Panc1 (cell line): ENCODE measurements at places on chromosomes 1 and 21. TPM values are rescaled to one million over a fixed set of nuclear protein-coding genes. Genes with fewer than 3 reads are reported as not detected.

Gene VTCN1
- not detected for total RNA-seq

Gene PHTF1
- 32.0 TPM for total RNA-seq

Gene RGL1
- total RNA-seq, result 0.92 TPM

Gene RHCE
- not detected for total RNA-seq

Gene LYST
- 75.2 TPM for total RNA-seq

Gene PRAMEF6
- total RNA-seq, result not detected

Gene LRRC8C
- total RNA-seq, result 17.1 TPM

Gene FLG2
- total RNA-seq, result not detected

Gene TRABD2B
- not detected for total RNA-seq

Gene GFI1
- 0.49 TPM for total RNA-seq

Gene CD34
- 0.15 TPM for total RNA-seq

Gene ARV1
- 25.9 TPM for total RNA-seq

Gene PLA2G2F
- not detected for total RNA-seq

Gene KRTAP19-3
- not detected for total RNA-seq

Gene PATJ
- 36.2 TPM for total RNA-seq

Gene SYPL2
- 0.74 TPM for total RNA-seq

Gene RIPPLY3
- 1.2 TPM for total RNA-seq

Gene HORMAD1
- not detected for total RNA-seq

Gene CASQ2
- not detected for total RNA-seq

Gene KDF1
- total RNA-seq, result 3.2 TPM

Gene CASQ1
- total RNA-seq, result not detected

Gene WNT3A
- total RNA-seq, result not detected

Gene SMIM1
- total RNA-seq, result 35.5 TPM

Gene DNAI4
- total RNA-seq, result 7.2 TPM

Gene GJA9
- 0.10 TPM for total RNA-seq

Gene MXRA8
- 96.0 TPM for total RNA-seq

Gene RGS7
- total RNA-seq, result 0.10 TPM

Gene TNNT2
- not detected for total RNA-seq

Gene ASCL5
- total RNA-seq, result not detected

Gene ZSWIM5
- total RNA-seq, result 7.9 TPM

Gene GNG12
- total RNA-seq, result 70.0 TPM

Gene ATP6V1G3
- not detected for total RNA-seq

Gene LACTBL1
- not detected for total RNA-seq

Gene AQP10
- not detected for total RNA-seq

Gene HSD3B1
- not detected for total RNA-seq

Gene FAM163A
- total RNA-seq, result not detected

Gene SLC25A34
- 0.64 TPM for total RNA-seq

Gene ILDR2
- total RNA-seq, result 0.08 TPM

Gene ZFP69B
- total RNA-seq, result 11.6 TPM

Gene UTS2
- not detected for total RNA-seq

Gene RFX5
- total RNA-seq, result 75.5 TPM

Gene TSSK3
- 3.6 TPM for total RNA-seq

Gene ZSCAN20
- total RNA-seq, result 6.9 TPM

Gene MTMR11
- total RNA-seq, result 12.0 TPM
